MM.1S (cell line): ENCODE measurements at places on chromosomes 1 and 21.

GRCh38 chr21:44684483-44684882 is 2.5 kb upstream of the KRTAP12-1 start:
- no peak for DNase-seq
- H3K27ac ChIP-seq = no peak overlapping the region
- no peaks in the 10 kb centered on the region for H3K4me1 ChIP-seq
- H3K27me3 ChIP-seq = peaks cover 98% of the 10 kb centered on the region
- no peak overlapping the region for H3K4me3 ChIP-seq

DNA sequence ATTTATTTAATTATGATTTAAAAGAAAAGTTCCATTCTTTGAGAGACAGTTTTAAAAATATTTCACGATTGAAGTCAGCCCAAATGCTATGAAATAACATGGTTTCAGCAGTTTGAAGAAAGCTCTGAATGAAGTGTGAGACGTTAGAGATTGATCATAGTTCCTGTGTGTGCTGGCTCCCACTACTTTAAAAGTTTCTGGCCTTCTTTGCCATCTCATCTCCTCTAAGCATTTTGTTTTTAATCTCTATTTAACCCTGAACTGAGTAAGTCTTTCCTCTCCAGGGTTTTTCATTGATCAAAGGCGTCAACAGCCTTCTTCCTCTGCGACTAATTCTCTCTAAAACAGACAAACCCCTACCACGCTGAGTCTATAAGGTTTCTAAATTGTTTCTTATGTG is 225.3 kb upstream of the B3GALT2 start:
- no peak overlapping the region for H3K27ac ChIP-seq
- H3K36me3 ChIP-seq = no peaks in the 10 kb centered on the region
- no peak overlapping the region for H3K4me3 ChIP-seq
- no peaks in the 10 kb centered on the region for H3K4me1 ChIP-seq

DNA sequence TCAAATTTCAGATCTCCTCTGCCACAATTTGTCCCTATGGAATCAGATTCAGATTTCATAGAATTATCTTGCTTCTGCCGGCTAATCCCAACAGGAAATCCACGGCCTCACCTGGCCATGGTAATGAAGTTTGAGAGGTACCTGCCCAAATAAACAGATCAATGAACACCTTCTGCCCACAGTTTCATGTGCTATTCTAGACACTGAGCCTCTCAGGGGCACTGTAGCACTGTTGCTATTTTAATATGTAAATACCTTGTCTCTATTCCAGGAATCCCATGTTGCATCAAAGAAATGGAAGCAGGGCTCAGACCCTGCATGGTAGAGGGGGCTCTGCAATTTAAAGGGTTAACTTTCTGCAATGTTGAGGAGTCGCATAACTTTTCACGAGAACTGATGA is 593.1 kb downstream of the PTBP2 start:
- no peak overlapping the region for H3K4me3 ChIP-seq
- H3K27me3 ChIP-seq = no peaks in the 10 kb centered on the region
- H3K27ac ChIP-seq = no peak overlapping the region
- DNase-seq = no peak
- H3K36me3 ChIP-seq = no peaks in the 10 kb centered on the region

GRCh38 chr1:226066415-226067078 is 4.0 kb downstream of the H3-3A start:
- no peak for DNase-seq
- peaks cover 41% of the 10 kb centered on the region for H3K36me3 ChIP-seq
- no peak overlapping the region for H3K4me3 ChIP-seq
- peaks cover 13% of the 10 kb centered on the region for H3K4me1 ChIP-seq

- peak; percentile 57 for DNase-seq
- H3K4me3 ChIP-seq = no peak overlapping the region
- H3K4me1 ChIP-seq = no peaks in the 10 kb centered on the region
- peaks cover 14% of the 10 kb centered on the region for H3K27me3 ChIP-seq
- no peaks in the 10 kb centered on the region for H3K36me3 ChIP-seq
- H3K27ac ChIP-seq = no peak overlapping the region
Observed at GRCh38 chr1:869499-870244, 54.1 kb upstream of the SAMD11 start.

DNA sequence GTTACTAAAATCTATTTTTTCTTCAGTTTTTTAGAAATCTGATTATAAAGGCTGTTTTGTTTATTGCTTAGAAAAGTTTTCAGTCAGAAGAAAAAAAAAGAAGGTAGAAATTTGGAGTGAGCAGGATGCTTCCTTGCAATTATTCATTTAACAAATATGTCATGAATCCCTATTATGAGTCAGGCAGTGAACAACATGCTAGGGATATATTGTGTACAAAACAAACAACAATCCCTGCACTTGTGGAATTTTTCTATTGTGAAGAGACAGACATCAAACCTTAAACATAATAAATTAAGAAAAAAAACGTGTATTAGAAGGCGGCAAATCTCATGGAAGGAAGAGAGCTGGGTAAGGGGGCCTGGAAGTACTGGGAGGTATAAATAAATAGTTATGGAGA is 664.1 kb upstream of the CAMK1G start:
- DNase-seq = no peak
- H3K36me3 ChIP-seq = no peaks in the 10 kb centered on the region
- H3K4me1 ChIP-seq = peaks cover 12% of the 10 kb centered on the region; the same call in 1 of the 2 replicates
- no peak overlapping the region for H3K27ac ChIP-seq
- no peak overlapping the region for H3K4me3 ChIP-seq
- no peaks in the 10 kb centered on the region for H3K27me3 ChIP-seq

DNA sequence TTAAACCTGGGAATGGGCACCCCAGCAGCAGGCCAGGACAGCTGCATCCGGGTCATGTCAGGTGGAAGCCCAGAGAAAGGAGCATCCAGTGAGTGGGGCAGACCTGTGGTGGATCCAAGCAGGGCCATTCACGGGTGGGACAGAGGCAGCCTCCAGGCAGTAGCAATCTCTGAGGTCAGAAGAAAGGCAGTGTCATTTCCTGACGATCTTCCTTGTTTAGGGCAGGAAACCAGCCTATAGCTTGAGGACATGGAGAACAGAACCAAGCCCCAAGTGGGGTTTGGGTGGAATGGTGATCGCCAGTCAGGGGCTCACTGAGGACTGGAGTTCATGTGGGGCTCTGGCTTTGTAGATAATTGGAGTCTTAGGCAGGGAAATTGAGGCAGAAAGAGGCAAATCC is 209.4 kb downstream of the HIVEP3 start:
- no peaks in the 10 kb centered on the region for H3K27me3 ChIP-seq
- no peak for DNase-seq
- no peaks in the 10 kb centered on the region for H3K36me3 ChIP-seq
- no peak overlapping the region for H3K27ac ChIP-seq
- no peaks in the 10 kb centered on the region for H3K4me1 ChIP-seq
- no peak overlapping the region for H3K4me3 ChIP-seq

- no peaks in the 10 kb centered on the region for H3K36me3 ChIP-seq
- H3K27me3 ChIP-seq = no peaks in the 10 kb centered on the region
- DNase-seq = no peak
- no peaks in the 10 kb centered on the region for H3K4me1 ChIP-seq
- no peak overlapping the region for H3K27ac ChIP-seq
- H3K4me3 ChIP-seq = no peak overlapping the region
Observed at GRCh38 chr1:179046808-179047635, 21.3 kb downstream of the FAM20B start.

DNA sequence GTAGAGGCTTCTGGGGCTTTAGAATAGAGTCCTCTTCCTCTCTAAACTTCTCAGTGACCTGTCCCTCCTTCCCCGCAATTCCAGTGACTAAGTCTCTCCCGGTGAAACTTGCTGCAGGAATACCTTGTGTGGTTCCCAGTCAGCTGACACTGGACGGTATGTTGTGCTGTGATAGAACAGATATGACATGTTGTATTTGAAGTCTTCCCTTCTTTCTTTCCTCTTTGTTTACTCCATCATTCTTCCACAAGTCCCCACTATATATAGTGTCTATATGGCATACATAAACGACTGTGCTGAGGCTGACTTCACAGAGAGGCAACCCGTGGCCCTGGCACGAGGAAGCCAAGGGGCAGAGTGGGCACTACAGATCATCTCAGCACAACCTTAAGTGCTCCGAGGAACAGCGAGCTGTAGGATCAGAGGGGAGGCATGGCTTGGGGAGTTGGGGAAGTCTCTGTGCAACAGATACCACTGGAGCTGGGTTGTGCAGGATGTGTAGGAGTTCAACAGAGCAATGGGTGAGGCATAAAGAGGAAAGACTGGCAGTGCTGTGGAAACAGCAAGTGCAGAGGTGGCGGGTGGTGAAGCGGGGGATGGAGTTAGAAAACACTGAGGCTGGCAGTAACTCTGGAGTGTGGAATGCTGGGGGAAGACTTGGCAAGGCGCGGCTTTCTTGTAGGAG is 237.8 kb downstream of the TRABD2B start:
- H3K4me3 ChIP-seq = no peak overlapping the region
- H3K36me3 ChIP-seq = no peaks in the 10 kb centered on the region
- H3K27ac ChIP-seq = no peak overlapping the region
- DNase-seq = no peak

- peak; percentile 17 for DNase-seq
- peak overlapping the region; percentile 90 for H3K27ac ChIP-seq
- H3K27me3 ChIP-seq = no peaks in the 10 kb centered on the region
- H3K36me3 ChIP-seq = no peaks in the 10 kb centered on the region
Observed at GRCh38 chr1:6783936-6784559, 1.2 kb upstream of the CAMTA1 start.

DNA sequence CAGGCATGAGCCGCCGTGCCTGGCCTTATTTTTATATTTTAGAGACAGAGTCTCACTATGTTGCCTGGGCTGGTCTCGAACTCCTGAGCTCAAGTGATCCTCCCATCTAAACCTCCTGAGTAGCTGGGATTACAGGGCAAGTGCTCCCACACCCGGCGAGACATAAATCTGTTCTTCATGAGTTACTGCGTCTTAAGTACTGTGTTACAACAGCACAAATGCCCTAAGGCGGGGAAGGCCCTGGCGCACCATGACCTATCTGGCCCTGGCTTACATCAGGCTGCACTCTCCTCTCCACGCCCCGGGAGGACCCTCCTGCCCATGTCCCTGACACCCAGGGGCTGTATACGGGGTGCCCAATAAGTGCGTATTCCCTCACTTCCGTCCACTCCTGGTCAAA is 4.3 kb downstream of the GPR153 start:
- H3K27me3 ChIP-seq = peaks cover 83% of the 10 kb centered on the region
- DNase-seq = no peak
- H3K4me3 ChIP-seq = no peak overlapping the region
- no peaks in the 10 kb centered on the region for H3K36me3 ChIP-seq

DNA sequence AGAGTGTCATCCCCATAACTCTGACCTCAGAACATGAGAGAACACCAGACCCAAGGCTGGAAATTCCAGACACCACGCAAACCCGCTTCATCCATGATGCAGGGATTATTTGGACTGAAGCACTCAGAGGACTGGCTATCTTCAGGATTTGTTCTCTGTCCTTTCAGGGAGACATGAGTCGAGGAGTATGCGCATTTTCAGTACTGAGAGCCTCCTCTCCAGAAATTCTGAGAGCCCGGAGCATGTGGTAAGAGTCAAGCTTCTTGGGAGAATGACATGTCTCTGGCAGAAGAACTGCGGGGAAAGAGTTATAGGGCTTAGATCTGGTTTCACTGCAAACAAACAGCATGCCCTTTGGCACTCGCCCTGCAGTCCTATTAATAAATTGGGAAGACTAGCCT is 6.9 kb downstream of the LAX1 start:
- no peaks in the 10 kb centered on the region for H3K27me3 ChIP-seq
- no peak for DNase-seq
- no peak overlapping the region for H3K27ac ChIP-seq
- H3K4me1 ChIP-seq = peaks cover 7% of the 10 kb centered on the region; the same call in 1 of the 2 replicates
- no peak overlapping the region for H3K4me3 ChIP-seq

DNA sequence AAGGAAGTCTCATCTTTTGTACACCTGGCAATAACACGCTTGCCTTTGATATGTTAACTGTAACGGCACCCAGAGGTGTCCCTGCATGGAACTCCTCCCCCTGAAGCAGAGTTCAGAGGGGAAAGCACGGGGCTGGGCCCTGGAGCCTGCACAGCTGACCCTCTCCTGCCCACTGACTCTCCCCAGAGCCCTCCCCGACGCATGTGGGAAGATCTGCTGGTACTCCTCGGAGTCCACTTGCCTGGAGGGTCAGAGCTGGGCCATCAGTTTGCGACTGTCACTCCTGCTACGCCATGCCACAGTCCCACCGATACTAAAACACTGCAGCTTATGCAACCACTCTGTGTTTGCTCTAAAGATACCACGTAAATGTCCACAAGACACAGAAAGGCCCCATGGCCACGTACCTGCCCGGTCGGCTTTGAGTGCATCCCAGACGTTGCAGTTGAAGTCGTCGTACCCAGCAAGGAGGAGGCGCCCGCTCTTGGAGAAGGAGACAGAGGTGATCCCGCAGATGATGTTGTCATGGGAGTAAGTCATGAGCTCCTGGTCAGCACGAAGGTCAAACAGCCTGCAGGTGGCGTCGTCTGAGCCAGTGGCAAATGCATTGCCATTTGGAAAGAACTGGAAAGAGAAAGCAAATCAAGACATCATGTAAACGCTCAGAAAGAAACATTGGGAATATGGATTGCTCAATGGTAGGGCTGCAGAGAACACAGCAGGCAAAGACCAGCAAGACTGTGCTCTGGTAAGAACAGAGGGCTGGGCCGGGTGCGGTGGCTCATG is 10.6 kb upstream of the NADK start:
- no peaks in the 10 kb centered on the region for H3K4me1 ChIP-seq
- H3K4me3 ChIP-seq = no peak overlapping the region
- peaks cover 12% of the 10 kb centered on the region; the same call in 1 of the 2 replicates for H3K36me3 ChIP-seq
- H3K27me3 ChIP-seq = no peaks in the 10 kb centered on the region
- DNase-seq = peak; percentile 9

DNA sequence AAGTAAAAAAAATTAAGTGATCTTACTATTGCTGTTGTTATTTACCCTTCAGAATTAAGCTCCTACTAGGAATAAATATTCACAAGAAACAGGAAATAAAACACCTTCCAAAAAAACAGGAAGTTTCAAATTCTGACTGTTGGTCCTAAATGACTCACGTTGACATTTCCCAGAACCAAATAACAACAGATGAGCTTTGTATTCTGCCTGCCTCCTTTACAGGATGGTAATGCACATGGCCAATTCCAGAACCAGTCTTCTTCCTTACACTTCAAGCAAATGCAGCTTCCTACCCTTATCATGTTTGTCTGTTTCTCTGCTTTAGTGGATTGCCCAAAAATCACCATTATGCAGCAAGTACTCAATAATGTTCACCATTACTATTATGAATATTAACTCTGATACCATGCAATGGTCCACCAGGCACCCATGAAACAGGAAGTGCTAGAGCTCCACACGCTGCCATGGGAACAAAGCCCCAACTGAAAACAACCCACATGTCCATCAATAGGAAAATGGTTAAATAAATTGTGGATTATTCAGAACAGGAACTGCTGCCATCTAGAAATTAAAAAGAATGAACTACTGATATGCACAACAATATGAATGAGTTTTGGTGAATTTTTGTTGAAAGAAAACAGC is 8.9 kb downstream of the CASP9 start:
- no peak overlapping the region for H3K27ac ChIP-seq
- no peaks in the 10 kb centered on the region for H3K27me3 ChIP-seq
- H3K4me1 ChIP-seq = no peaks in the 10 kb centered on the region
- DNase-seq = no peak
- H3K36me3 ChIP-seq = no peaks in the 10 kb centered on the region
- no peak overlapping the region for H3K4me3 ChIP-seq
